ENCODE measurements at places on chromosomes 7 and 10. TPM values are rescaled to one million over a fixed set of nuclear protein-coding genes. Genes with fewer than 3 reads are reported as not detected.

DNA sequence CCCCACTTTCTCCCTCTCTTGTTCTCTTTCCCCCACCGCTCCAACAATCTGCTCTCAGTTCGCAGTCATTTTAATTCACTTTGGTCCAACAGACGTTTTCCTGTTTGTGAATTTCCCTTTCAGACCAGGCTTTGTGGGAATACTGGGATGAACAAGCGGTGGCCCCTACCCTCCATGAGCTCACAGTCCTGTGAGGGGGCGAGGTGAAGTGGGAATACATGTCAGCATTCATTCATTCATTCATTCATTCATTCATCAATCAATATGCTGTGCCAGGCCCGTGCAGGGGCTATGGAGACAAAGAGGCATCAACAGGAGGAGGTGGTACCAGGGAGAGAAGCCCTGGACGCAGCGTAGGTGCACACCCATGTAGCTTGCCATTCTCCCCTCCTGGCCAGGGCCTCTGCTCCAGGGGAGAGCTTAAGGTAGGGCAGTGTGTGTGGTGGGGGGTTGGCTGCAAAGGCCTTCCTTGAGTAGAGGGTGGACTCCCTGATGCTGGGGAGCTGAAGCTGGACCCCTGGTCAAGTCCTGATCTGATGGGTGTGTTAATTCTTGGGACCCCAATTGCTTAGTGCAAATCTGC is 16.1 kb downstream of the PRF1 start:
- no peak for DNase-seq

DNA sequence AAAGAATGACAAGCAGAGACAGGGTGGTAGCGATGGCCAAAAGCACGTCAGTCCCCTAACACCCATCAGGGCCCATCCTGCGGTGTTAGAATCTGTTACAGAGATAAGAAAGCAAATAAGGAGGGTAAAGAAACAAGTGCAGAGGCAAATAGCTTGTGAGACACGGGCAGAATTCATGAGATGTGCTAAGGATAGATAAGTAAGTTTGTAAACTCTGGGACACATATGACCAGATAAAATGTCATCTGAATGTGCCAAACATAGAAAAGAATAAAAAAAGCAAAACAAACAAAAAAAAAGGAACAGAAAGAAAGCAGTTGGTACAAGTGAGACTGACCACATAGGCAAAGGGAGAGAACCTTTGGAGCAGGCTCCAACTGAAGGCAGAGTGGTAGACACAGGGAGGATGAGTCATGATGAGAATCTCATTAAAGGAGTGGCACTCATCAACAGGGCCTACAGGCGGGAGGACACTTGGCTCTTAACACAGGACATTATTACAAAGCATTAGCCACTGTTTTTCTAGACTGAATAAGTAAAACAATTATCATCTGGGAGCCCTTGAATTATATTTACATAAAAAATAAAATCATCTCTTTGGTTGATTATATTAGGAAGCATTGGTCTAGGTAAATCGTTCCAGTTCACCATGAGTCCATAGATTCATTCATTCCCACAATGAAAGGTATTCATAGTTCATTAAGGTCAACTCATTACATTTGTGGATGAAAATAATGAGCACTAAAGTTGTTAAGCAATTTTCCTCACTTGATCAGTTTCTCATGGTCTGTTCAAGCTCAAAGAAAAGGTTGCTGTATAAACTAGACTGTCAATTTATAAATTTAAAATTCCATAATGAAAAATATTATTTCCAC is 21.5 kb upstream of the EPHB6 start:
- no peak for DNase-seq

DNA sequence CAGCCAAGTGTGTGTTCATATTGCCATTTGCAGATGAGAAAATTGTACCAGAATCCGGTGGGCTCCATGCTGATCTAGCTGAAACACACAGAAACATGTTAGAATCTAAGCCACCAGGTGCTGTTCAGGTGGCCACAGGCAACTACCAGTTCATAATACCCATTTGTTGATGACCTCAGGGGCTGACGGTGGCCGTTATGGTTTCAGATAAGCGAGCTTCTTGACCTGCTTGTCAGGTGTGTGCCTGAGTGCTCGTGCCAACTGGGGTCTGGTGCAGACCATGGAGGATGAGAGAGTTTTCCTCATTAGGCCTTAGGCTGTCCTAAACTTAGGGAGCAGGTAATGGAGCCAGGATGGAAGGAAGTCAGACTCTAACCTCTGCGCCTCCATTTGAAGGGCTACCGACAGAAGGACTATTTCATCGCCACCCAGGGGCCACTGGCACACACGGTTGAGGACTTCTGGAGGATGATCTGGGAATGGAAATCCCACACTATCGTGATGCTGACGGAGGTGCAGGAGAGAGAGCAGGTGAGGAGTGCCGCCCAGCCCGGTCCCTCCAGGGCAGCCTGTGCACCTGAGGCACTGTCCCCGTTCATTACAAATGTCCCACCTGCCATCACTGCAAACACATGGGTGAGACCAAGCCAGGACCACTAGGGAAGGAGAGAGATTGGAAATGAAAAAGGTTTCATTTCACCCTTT is 53.1 kb downstream of the MKI67 start:
- no peak for DNase-seq

GRCh38 chr10:3802526-3803265 is 17.7 kb upstream of the KLF6 start:
- DNase-seq: no peak

DNA sequence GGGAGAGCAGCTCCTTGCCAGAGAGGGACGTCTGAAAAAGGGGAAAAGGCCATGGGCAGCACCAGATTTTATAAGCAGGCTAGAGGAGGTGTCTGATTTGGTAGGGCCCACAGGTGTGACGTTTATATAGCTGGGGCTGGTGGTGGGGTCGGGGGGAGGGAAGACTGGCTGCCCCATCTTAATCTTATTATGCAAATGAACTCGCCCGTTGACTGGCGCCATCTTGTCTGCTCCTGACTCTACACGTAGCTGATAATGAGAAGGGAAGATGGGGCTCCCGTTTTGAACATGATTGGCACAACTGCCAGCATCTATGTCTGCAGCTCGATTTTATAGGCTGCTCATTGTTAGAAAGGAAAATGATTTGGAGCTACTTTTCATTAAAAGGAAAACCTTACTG is 28.6 kb upstream of the CADPS2 start:
- no peak for DNase-seq

DNA sequence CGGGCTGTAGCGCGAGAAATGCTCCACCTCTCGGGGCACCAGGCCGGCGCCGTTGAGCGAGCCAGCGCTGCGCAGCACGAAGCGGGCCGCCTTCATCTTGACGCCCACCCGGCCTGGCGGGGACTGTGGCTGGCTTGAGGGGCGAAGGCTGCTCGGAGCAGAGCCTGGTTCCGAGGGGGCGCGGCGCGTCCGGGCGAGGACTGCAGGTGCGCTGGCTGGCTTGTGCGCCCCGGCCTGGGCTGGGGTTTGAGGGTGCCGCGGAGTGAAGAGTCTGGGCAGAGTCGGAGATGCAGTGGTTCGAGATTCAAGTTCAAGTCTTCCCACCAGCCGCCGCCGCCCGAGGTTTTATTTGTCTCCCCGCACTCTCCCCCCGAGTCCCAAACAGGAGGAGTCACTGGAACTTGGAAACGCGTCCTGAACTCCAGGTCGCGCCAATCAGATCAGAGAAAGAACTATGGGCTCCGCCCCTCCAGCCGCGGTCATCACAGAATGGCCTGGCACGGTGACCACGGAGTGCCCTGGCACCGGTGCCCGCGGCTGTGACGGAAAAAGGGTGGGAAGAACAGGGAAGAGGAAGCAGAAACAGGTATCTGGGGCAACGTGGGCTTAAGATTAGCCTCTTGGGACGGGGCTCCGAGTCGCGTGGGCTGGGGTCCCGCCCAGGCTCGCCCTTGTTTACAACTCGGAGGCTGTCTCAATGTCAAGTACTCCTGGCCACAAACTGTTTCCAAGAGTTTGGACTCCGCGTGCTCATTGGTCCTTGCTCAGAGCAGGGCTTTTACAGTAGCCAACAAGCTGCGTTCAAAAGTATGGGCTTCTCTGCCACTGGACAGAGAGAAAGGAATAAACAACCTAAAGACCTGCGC is at the start of gene PDK4:
Gene PDK4 (minus strand): TSS at position 319 of the 866 bp plus-strand sequence. CDS start 223 bp downstream, at position 96.
- peak; percentile 97 for DNase-seq

Gene FBXO24
- 0.32 TPM for total RNA-seq

Gene WDR86
- 0.34 TPM for total RNA-seq

Gene IFIT3
- total RNA-seq: 7.1 TPM

Gene NPSR1
- not detected for total RNA-seq

Gene DYNC1I1
- total RNA-seq: 28.8 TPM

Measured in psoas muscle (tissue), 8 donors.